ENCODE measurements at places on chromosomes 5 and 9.

GRCh38 chr5:84364043-84364442 is 20.6 kb downstream of the EDIL3 start:
- no peak for DNase-seq

DNA sequence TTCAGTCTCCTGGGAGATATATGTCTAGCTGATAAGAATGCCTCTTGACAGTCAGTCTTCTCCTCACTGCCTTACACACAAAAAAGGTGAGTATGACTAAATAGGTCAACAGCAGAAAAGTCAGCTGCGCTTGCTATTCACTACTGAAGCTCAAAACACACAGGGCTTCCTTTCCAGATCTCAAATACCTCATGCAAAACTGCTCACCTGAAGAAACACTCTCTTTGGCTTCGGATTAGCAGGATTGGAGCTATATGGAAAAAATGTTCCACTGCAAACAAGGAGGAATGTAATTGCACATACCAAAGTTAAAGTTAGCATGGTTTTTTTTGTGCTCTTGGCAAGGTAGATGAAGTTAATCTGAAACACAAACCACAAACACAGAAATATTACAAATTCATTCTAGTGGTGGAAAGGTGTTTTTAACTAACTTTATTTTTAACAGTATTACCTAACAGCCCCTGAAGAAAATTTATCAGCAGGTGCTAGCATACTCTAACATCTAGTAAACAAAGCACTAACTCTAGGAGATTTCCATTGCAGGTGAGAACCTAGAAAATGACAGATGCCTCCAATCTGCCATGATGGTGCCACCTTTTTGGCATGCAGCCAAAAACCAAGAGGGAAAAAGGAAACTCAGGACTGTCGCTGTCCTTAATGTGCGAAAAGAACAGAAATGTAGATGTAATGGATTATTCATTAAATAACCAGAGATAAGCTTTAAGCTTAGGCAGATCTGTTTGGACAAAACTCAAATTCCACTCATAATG is 31.8 kb downstream of the ERMP1 start:
- peak; percentile 2 for DNase-seq

- peak; percentile 42 for DNase-seq
These were observed 24.3 kb downstream of the S100Z start for GRCh38 chr5:76874088-76874581.

GRCh38 chr9:132142924-132143323 is 18.9 kb upstream of the NTNG2 start:
- DNase-seq: no peak
